Omental fat pad (tissue), 4 donors: ENCODE measurements at places on chromosomes 4 and X.

DNA sequence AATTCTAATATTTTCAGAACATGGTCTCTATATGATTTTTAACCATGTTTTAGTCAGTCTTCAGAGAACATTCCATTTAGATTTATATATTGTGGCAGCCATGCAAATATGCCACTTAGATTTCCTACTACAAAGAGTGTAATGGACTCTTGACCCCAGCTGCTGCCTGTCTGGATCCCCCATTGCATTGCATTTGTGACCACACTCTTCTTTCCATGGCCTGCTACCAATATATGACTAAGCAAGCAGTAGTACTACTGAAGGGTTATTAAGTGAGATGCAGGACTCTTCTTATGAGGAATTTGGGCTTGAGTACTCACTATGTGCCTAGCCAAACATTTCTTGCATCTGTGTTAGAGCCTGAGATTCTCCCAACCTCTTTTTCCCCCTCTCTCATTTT, 306.8 kb downstream of the PDHA2 start:
- no peak for DNase-seq

- DNase-seq, result no peak
Observed at GRCh38 chr4:179248821-179249220, 1806.6 kb upstream of the AGA start.

DNA sequence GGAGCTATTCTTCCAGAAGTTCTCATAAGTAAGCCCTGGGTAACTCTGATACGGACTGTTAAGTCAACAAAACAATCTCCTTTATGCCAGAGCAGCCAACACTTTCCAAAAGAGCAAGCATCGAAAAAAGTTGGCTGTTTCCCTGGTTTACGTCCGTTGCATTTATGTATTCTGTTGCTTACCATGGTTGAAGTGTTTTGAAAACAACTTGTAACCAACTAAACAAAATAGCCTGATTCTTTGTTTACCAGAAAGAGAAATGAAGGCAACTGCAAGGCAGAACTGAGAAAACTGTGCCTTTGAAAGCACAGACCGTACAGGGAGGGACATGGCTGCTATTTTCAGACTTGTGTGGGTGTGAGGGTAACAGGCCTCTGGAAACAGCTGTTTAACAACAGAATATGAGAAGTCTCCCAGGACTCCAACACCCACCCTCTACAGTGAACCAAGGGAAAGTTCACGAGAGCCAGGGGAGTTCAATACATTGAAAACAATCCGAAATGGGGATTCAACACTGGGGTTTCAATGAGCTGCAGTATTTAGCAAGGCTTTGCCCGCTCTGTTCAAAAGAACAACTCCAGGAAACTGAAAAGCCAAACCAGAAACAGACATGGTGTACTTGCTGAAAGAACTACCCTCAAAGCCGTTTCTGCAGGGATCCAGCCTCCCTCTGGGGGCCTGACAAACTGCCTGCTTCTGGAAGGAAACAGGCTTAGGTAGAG, 95.8 kb upstream of the EGFL6 start:
- no peak for DNase-seq

- no peak for DNase-seq
Observed at GRCh38 chr4:185771711-185772390, 40.1 kb downstream of the SORBS2 start.
